ENCODE measurements at places on chromosomes 13 and 19. TPM values are rescaled to one million over a fixed set of nuclear protein-coding genes. Genes with fewer than 3 reads are reported as not detected.

GRCh38 chr19:7301525-7301924 lies 7.3 kb upstream of the INSR start:
- DNase-seq = no peak

GRCh38 chr19:15108145-15108844 lies 1.1 kb downstream of the SYDE1 start:
- DNase-seq = peak; percentile 27

GRCh38 chr19:22807061-22807835 lies 23.3 kb upstream of the ZNF99 start:
- no peak for DNase-seq

Gene ZNF560
- under 0.01 TPM for total RNA-seq

Gene GFY
- not detected for total RNA-seq
